ENCODE measurements at places on chromosomes 11 and 22.

GRCh38 chr11:12113294-12113693 lies 2.9 kb downstream of the MICAL2 start:
- no peak for DNase-seq

DNA sequence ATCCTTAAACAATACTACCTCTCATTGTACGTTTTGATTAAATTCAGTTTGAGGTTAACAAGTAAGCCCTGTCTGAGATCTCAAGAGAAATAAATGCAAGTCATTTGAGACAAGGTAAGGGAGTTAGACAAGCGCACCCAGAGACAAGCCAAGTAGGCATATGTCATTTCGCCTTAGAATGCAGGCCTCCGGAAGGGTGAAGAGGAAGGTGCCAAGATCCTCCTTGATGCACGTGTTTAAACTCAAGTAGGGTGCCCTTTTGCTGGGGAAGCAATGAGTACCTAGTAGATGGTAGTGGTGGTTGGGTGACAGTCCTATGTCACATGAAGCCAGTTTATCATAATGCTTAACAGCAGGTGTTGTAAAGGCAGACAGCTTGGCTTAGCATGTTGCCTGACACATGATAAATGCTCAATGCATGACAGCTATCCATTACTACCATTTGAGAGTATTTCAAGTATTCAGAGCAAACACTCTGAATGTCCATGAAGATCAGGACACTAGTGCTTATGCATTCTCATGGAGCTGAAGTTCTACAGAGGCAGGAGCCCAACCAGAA lies 415.9 kb downstream of the TMEM135 start:
- no peak for DNase-seq

DNA sequence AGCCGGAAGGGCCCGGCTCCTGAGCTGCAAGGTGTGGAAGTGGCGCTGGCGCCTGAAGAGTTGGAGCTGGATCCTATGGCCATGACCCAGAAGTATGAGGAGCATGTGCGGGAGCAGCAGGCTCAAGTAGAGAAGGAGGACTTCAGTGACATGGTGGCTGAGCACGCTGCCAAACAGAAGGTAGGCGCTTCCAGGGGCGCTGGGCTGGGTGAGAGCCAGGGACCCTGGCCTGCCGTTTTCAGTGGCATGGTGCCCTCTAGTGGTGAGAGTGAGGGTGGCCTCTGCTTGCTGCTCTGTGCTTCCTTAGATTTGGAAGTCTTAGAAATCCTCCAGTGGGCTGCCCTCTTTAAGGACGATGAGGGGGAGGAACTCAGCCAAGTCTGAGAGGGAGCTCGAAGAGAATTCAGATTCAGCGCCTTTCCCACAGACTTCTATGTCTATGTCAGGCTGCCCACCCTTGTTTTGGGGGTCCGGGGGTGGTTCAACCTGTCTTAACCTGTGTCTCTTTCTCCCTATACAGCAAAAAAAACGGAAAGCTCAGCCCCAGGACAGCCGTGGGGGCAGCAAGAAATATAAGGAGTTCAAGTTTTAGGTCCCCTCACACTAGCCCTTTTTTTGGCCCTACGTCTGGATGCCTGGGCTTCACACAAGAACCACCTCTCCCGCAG lies 1.8 kb upstream of the PACS1 start:
- DNase-seq, result peak; percentile 74

DNA sequence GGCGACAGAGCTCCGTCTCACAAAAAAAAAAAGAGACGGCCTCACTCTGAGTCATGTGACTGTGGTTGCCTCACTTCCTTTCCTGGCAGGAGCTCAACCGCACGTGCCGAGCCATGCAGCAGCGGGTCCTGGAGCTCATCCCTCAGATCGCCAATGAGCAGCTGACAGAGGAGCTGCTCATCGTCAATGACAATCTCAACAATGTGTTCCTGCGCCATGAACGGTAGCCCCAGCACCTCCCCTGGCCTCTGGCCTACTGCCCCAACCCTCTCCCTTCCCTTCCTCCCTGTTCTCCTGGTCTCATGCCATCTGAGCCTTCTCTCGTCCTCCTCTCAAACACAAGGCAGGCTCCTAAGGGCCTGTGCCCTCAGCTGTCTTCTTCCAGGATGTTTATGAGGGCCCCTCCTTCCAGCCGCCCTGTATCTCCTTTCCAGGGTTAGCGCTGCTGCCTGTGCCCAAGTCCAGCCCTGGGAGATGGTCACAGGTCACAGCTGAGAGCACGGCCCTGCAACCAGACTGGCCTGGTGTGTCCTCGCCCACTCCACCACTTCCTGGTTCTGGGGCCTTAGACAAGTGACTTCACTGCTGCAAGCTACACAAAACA lies 30.7 kb downstream of the TOM1 start:
- no peak for DNase-seq

- no peak for DNase-seq
These were observed 859.0 kb downstream of the FAM181B start for GRCh38 chr11:81874635-81875034.
